HFFc6 (cell line): ENCODE measurements at places on chromosomes 2 and 18.

DNA sequence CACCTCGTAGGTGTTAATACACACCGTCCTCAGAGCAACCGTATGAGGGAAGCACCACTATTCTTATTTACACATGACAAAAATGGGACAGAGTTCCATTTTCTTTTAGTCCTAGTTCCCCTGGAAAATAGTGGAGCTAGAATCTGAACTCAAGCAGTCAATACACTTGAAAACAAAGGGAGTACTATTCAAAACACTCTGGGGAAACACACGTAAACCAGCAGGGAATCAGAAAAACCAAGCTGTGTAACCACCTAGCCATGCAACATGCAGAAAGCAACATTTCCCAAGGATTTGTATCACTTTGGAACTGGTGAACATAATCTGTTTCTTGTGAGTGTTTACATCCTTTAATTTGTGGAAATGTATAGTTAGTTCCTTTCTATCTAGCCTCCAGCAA, 208.2 kb downstream of the UBE2E3 start:
- no peak for DNase-seq

DNA sequence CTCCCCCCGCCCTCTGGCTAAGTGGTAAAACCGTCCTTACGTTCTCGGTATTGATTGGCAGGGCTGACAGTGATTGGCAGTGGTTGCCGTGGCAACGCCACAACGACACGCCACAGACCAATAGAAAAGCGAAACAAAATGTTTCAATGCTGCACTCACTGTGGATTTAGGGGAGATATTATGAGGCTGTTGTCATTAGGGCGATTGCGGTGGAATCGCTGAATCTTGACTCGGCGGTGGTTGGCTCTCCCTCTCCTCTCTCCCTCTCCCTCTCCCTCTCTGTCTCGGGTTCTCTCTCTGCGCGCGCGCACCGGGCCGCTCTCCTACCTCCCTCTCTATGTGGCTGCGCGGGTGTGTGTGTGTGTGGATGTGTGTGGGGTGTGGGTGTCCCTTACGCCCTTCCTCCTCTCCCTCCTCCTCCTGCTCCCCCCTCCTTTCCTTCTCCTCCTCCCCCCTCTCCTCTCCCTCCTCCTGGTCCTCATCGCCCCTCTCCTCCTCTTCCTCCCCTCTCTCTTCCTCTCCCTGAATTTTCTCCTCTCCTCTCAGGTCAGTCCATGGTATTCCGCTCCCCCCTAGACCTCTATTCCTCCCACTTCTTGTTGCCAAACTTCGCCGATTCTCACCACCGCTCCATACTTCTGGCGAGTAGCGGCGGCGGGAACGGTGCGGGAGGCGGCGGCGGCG, at the start of gene SIX3:
Gene SIX3, plus strand, starts transcription at position 152 of the 684 bp plus-strand sequence. Its CDS starts 403 bp downstream, at position 555.
- DNase-seq: no peak

GRCh38 chr2:165793161-165793778, 777 bp downstream of the GALNT3 start:
- no peak for DNase-seq

- peak; percentile 89 for DNase-seq
Observed at GRCh38 chr2:166632616-166633015, 138.6 kb upstream of the SCN7A start.

DNA sequence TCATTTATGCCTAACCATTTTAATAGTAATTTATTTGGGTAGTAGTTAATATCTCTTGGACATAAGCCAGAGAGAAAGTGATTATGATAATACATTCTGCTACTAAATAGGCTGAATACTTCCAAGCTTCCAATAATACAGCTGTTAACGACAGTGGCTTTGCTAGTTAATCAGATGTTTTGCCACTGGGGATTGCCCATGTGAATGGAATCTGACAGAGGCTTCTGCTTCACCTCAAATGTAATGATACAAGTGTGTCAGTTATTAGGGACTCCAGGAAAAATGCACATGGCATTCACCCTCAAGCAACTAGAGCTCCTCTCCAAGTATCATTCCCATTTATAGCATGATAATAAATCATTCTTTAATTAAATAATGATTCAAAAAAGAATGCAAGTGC, 185.0 kb upstream of the TMEFF2 start:
- DNase-seq: no peak

GRCh38 chr2:128269063-128269989, 49.3 kb downstream of the HS6ST1 start:
- DNase-seq: no peak

- DNase-seq: no peak
Observed at GRCh38 chr2:54931473-54931872, 118.8 kb downstream of the RTN4 start.

DNA sequence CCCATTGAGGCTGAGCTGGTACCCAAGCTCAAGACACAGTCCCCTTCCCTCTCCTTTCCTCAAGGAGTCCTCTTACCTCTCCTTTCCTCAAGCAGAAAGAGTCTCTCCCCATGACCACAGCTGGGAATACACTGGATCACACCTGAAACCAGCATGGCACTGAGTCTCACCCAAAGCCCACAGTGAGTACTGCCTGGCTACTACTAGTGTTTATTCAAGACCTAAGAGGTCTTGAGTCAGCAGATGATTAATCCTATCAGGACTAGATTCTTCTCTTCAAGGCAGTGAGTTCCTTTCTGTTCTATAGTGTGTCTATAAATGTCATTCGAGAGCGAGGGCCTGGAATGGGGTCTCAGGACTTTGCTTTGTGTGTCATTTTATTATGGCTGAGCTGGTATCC, 111.4 kb downstream of the METTL4 start:
- DNase-seq: peak; percentile 25

- DNase-seq: no peak
Observed at GRCh38 chr2:232951181-232951580, 61.9 kb downstream of the NGEF start.

GRCh38 chr2:101273056-101273455, 20.4 kb downstream of the CNOT11 start:
- no peak for DNase-seq

DNA sequence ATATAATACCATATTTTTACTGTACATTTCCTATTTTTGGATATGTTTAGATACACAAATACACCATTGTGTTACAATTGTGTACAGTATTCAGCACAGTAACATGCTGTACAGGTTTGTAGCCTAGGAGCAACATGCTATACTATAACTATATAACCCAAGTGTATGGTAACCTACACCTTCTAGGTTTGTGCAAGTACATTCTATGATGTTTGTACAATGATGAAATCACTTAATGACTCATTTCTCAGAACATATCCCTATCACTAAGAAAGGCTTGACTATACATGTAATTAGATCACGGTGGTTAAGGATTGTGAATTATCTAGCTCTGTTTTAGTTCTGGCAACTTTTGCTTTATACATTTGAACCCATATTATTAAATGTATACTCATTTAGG, 31.3 kb downstream of the NPHP1 start:
- peak; percentile 41 for DNase-seq

DNA sequence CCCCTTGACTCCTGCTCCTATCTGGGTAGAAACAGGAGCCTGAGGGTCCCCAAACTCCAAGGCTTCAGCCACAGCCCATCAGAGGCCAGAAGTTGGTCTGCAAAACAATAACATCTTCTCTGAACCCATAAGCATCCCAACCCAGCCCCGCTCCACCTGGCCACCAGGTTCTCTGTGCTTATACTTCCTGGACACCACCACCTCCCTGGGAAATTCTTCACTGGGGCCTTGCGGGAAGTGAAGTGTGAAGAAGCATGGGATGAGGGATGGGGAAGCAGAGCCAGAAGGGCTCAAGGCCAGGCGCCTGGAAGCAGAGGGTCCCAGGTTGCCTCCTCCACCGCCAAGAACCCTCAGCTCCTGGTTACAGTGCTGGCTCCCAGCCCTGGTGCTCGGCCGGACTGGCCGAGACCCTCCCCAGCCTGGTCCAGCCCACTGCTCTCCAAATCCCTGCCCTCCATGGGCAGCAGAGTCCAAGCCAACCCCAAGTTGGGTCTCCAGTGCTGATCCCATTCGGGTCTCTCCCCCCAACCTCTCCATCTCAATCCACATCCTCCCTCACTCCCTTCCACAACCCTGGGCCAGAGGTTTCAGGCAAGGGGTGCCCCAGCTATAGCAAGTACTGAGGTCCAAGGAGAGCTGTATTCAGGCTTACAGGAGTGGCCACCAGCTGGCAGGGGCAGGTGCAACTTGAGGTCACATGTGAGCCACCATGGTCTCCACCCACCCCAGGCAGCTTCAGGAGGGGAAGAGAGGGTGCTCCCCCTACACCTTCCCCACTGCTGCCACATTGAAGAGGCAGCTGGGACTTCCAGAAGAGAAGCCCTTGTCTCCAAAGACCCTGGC, 60.7 kb downstream of the TNS1 start:
- DNase-seq: no peak

GRCh38 chr18:22088029-22088428, 81.4 kb upstream of the GATA6 start:
- no peak for DNase-seq

GRCh38 chr2:185738679-185739472, at the start of gene FSIP2:
Gene FSIP2, plus strand, starts transcription at chr2:185738804. Its CDS starts 91 bp downstream, at chr2:185738895.
- DNase-seq: no peak

- DNase-seq: no peak
Observed at GRCh38 chr2:153004627-153005026, 286.2 kb downstream of the ARL6IP6 start.

DNA sequence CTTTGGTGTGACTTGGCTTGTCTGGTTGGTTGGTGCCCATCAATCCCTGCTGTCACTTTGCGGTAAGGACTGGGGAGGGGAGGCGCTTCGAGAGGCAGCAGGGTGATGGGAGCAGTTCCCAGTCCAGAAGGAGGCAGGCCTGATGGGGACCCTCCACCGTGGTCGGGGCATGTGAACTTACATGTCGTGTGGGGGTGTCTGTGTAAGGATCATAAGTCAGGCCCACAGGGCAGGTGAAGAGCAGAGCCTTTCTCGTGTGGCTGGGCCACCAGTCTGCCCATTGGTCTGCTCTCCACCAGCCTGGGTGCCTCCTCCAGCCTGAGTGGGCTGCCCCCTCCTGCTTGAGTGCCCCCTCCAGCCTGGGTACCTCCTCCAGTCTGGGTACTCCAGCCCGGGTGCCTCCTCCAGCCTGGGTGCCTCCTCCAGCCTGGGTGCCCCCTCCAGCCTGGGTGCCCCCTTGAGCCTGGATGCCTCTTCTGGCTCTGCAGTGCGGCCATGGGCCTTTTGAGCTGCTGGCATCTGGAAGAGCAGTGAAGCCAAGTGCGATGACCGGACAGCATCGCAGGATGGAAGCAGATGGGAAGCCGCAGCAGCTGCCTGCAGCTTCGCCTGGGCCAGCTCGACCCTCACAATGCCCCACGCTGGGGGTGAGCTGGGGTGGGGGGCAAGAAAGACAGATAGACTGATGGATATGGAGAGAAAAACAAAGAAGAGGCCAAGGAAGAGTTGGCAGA, 25.0 kb downstream of the ATOH8 start:
- DNase-seq: no peak

- no peak for DNase-seq
Observed at GRCh38 chr2:159985656-159986055, 76.8 kb downstream of the PLA2R1 start.

- no peak for DNase-seq
Observed at GRCh38 chr2:65137197-65137775, 7.4 kb upstream of the RAB1A start.

DNA sequence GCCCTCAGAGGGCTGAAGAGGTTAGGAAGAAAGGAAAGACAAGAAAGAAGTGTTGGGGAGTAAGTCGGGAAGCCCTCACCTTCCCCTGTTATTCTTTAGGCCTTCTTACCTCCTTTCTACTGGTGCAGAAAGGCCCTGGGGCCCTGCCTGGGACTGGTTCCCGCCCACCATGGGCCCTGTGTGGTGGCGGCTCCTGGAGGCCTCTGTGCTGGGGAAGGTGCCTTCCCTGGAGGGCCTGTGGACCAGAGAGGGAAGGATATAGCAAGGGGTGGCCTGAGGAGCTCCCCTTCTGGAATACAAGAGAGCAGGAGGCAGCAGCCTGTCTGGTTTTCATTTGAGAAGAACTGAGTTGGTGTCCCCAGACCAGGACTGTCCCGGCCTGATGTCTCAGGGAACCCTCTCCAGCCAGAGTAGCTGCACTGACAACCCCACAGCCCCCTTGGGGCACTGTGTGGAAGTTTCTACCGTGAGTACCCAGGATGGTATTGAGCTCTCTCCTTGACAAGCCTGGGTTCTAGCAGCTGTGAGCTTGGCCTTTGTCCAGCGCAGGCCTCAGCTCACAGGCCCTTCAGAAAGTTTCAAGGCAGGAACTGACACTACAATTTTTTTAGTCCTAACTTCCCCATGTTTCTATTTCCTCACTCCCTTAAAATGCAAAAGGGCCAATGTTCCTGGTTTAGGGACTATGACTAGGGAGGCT, 47.1 kb downstream of the EFR3B start:
- no peak for DNase-seq

GRCh38 chr2:7071154-7071553, 153.9 kb downstream of the RNF144A start:
- no peak for DNase-seq

GRCh38 chr2:85091838-85092237, 41.4 kb upstream of the TCF7L1 start:
- DNase-seq: no peak

DNA sequence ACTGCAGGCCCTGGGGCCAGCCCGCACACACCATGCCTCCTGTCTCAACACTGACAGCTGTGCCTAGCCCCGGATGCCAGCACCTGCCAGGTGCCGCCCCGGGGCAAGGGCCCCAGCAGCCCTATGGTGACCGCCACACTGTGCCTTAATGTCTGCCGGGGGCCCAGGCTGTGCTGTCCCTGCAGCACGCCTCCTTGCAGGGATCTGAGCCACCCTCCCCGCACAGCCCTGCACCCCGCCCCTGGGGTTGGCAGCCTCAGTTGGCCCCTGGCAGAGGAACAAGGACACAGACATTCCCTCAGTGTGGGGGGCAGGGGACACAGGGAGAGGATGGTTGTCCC, 8.5 kb upstream of the CAPN10 start:
- no peak for DNase-seq

DNA sequence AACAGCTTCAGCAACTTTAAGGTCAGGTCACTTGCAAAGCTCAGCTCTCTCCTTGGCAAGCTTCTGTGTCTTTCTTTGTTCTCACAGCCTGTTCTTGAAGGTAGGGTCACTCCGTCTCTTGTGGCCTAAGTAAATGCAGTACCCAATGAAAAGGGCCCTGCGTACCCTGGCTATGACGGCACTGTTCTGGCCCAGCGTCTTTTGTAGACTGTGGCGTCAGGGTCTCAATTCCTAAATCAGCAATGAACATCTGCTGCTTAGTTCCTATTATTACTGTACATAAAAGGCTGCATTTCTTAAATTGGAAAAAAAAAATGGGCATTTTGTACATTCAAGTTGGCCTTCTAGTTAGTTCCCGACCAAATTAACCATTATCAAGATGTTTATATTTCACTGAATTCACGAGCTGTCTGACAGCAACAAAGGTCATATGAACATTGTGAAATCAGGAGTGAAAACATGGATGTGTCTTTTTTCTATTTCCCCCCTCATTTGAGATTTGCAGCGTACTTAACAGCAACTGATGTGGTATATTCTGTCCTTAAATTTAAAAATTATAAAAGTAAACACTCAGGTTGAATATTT, 17.0 kb upstream of the MTCL1 start:
- no peak for DNase-seq

- DNase-seq: no peak
Observed at GRCh38 chr18:3029215-3029952, 16.4 kb upstream of the LPIN2 start.

GRCh38 chr2:2142345-2142744, 188.7 kb downstream of the MYT1L start:
- DNase-seq: no peak
